ENCODE measurements at places on chromosomes 1 and 21. TPM values are rescaled to one million over a fixed set of nuclear protein-coding genes. Genes with fewer than 3 reads are reported as not detected.

DNA sequence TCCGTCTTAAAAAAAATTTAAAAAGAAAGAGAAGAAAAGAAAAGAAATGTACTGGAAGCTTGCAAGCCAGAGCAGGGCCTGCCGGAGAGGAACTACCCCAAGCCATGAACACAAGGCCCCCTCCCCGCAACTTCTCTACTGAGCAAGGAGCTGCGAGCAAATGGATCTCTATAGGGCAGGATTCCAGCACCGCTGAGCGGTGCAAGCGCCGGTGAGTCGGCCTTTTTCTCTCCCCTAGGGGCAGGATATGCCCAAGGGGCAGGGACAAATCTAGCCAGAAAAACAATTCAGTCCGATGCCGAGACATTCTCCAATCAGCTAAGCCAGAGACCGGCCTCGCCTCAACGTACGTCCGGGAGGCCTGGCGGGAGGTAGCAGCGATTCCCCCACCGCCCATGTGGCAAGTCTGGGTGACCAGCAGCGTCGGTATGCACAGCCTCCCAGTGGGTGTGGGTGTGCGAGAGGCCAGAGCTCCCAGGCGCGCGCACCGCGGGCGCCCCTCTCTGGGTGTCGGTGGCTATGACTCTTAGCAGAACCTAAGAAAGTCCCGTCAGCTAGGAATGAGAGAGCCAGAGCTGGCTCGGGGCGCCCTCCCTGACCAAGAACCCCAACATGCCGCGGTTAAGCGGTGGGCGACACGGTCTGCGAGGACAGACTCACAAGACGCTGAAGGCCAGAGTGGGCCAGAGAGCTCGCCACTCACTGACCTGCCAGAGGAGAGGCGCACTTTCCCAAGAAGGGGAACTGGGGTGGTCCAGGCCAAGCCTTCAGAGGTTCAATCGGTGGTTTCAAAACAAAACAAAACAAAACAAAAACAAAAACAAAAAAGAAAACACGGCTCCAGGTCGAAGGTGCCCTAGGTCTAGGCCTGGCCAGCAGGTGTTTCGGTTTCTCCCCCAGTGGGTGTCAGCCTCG, 1.9 kb downstream of the CSMD2 start:
- DNase-seq = peak; percentile 57

DNA sequence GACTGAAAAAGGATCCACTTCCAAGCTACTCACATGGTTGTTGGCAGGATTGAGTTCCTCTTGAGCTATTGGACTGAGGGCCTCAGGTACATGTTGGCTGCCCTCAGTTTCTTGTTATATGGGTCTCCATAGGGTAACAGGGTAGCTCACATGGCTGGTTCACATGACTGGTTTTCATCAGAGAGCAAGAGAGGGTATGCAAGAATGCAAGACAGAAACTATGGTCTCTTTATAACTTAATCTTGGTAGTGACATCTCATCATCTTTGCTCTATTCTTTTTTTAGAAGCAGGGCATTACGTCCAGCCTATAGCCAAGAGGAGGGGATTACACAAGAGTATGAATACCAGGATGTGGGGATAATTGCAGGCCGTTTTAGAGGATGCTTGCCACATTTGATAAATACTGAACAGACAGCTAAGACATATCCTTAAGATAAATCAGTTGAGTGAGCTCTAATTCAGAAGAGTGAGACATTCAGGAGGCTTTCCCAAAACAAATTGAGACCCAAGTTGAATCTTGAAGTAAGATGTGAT, 100.2 kb downstream of the HMCN1 start:
- DNase-seq = no peak

DNA sequence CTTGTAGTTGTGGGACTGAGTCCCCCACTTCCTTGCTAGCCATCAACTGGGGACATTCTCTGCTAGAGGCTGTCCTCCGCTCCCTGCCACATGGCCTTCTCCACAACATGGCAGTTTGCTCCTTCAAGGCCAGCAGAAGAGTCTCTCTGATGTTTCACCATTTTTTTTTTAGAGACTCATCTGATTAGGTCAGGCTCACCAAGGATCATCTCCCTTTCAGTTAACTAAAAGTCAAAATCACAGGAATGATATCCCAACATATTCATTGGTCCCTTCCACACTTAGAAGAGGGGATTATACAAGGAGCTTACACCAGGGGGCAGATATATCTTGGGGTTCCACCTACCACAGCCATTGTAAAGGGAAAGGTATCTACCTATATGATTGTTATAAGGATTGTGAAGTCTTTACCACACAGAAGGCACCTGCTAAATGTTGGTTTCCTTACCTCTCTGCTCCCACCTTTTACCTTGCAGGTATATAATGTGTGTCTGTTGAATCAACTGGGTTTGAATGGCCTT, 23.3 kb downstream of the RIMKLA start:
- DNase-seq = no peak

- DNase-seq = no peak
These were observed 14.3 kb downstream of the UMODL1 start for GRCh38 chr21:42085246-42086077.

DNA sequence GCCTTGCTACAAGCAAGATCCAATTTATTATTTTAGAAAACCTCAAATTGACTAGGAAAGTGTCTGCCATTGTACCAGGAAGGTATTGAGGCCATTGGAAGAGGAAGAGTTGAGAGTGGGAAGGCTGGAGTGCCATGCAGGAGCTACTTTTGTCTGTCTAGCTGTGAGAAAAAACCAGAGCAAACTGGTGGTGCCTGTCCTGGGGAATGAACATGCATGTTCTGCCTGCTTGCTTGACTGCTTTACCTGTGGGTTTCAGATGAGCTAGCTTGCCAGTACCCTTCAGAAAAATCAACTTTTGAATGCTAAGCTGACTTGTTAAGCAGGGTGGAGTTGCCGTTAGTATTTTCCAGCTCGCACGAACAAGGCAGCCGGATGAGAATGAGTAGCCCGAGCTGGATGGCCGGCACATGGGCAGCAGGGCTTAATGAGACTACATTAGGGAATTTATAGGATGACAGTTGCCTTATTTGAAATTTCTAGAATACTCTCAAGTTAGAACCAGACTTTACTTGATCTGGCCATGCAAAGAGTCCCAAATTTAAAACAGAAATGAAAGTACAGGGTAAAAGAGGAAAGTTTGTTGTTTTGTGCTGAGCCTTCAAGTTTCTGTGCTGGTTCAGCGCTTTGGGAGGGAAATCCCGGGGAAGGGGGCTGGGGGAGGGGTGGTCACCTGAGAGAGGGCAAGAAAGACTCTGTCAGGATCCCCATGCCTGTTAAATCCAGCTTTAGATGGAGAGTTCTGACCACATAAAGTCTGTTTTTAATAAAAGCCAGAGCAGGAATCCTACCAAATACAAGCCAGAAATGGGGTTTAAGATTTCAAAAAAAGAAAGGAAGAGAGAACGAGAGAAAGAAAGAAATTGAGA, 29.6 kb upstream of the C1orf105 start:
- no peak for DNase-seq

GRCh38 chr1:178254433-178254832, 160.5 kb downstream of the RASAL2 start:
- no peak for DNase-seq

GRCh38 chr1:53899206-53899628, 5.2 kb downstream of the DIO1 start:
- peak; percentile 69 for DNase-seq

DNA sequence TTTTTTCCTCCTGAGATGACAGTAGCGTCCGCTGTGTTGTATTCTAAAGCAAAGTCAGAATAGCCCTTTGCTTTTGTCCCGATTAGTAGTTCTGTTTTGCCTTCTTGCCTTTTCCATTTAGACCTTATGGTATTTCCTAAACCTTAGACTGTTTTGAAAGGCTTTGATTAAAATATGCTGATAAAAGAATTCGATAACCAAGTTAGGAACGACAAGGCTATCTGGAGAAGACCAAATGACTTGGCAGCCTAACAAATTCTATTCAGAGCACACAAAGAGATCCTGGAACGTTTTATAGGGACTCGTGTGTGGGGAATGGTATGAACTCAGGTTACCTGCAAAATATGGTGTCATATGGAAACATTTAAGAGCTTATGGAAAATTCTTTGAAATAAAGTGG, 42.9 kb downstream of the NFIA start:
- DNase-seq = no peak

GRCh38 chr1:38892976-38893375, 11.6 kb upstream of the GJA9 start:
- no peak for DNase-seq

- peak; percentile 48 for DNase-seq
These were observed 680 bp upstream of the CNN3 start for GRCh38 chr1:94927405-94928175.

- DNase-seq = no peak
These were observed 20.7 kb upstream of the HAO2 start for GRCh38 chr1:119347858-119348257.

- no peak for DNase-seq
These were observed 438.2 kb downstream of the SMYD3 start for GRCh38 chr1:246068619-246069509.

- no peak for DNase-seq
These were observed 223.0 kb downstream of the PTBP2 start for GRCh38 chr1:96944432-96945092.

TMEM35B gene
- 25.9 TPM for polyA plus RNA-seq

SPATA46 gene
- 2.2 TPM for polyA plus RNA-seq

GBP5 gene
- 0.28 TPM for polyA plus RNA-seq

PRKAA2 gene
- polyA plus RNA-seq = 22.5 TPM

CFHR5 gene
- polyA plus RNA-seq = not detected

LRRC71 gene
- 0.83 TPM for polyA plus RNA-seq

TMEM50A gene
- 128 TPM for polyA plus RNA-seq

CROCC gene
- polyA plus RNA-seq = 46.7 TPM
